Brain pericyte (primary cell): ENCODE measurements at places on chromosomes 7 and 10.

GRCh38 chr7:81068-81925 lies 111.1 kb upstream of the FAM20C start:
- DNase-seq: no peak

DNA sequence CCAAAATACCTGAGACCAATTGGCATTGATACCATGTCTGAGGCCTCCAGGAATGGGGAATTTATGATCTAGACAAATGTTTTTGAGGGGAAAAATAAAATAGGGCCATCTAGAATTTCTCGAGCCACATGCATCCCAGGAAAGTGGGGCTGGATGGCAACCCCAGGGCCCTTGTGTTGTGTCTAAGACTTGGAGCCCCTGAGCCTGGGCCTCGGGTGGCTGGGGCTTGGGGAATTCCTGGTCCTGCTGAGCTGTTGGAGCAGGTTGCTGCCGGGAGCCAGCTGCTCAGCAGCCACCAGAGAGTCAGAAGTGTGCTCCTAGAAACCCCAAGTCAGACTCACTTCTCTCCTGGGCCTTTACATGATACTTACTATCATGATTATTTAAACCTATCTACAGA lies 172.9 kb downstream of the WDR37 start:
- DNase-seq: no peak

DNA sequence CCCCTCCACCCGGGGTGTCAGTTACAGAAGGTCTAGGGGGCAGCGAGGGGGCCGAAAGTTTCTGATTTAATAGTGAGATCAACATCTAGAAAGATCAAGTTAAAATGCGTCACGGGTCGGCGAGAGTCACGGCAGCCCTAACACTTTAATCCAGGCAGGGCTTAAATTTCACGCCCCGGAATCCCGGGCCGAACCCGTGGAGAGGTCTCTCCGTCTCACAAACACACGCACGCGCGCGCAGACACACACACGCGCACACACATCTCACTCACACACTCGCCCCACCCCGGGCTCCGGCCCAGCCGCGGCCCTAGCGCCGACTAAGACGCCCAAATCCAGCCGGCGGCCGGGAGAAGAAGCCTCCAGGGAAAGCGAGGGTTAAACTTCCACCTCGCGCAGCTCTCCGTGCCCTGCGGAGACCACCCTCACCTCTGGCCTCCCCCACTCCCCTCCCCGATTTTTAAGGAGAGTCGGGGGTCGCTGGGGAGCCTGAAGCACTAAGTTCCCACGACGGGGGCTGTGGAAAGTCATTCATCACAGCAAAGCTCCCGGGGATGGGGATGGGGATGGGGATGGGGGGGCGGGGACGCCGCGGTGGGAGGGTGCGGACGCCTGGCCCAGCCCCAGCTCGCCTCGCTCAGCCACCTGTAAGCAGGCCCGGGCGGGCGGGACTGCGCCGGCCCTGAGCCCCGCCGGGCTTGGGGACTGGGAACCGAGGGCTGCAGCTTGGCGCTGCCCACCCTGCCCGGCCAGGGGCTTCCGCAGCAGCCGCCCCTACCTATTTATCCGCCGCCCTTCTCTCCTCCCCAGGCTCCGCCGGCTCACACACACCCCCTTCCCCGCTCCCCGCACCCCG lies 1.6 kb downstream of the PDGFA start:
- DNase-seq: no peak

DNA sequence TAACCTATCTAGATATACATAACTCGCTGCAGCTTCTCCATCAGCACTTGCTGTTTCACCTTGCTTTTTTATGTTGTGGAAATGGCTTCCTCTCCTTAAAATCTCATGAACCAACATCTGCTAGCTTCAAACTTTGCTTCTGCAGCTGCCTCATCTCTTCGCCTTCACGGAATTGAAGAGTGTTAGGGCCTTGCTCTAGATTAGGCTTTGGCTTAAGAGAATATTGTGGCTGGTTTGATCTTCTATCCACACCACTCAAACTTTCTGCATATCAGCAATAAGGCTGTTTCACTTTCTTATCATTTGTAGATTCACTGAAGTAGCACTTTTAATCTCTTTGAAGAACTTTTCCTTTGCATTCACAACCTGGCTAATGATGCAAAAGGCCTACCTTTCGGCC lies 49.2 kb upstream of the AGR3 start:
- no peak for DNase-seq

- no peak for DNase-seq
These were observed 9.7 kb downstream of the GET4 start for GRCh38 chr7:885893-886625.

GRCh38 chr7:114310345-114311110 lies 104.1 kb upstream of the FOXP2 start:
- no peak for DNase-seq

DNA sequence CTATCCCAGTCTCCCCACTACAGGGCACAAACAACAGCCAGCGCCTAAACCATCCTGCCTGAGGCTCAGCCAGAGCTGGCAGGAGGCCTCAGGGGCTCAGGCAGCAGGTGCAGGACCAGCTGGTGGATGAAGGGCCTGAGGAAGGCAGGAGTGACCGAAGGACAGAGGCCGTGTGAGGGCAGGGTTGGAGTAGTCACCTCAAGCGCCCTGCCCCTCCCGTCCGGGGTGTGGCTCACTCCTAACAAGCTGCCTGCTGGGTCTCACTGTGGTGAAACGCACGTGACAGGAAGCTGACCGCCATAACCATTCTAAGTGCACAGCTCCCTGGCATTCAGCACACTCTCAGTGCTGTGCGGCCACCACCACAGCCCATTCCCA lies 281.1 kb downstream of the ELFN1 start:
- DNase-seq: no peak

DNA sequence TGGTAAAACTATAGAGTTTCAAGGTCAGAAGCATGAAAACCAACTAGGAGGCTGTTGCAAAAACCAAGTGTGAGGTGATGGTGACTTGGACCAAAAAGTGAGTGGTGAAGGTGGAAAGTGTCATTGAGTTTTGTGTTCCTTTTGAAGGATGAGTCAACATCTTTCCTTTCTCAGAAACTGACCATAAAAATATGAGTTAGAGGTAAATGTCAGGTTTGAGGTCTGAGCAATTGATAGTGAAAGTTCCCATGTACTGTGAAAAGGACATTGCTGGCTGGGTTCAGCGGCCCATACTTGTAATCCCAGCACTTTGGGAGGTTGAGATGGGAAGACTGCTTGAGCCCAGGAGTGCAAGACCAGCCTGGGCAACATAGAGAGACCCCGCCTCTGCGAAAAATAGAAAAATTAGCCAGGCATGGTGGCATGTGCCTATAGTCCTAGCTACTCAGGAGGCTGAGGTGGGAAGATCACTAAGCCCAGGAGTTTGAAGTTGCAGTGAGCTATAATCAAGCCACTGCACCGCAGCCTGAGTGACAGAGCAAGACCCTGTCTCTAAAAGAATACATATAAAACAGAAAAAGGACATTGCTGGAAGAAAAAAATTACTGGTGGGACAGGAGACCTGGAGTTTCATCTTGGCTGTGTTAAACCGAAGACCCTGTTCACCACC lies 89.3 kb upstream of the ARID5B start:
- DNase-seq: no peak

- DNase-seq: no peak
These were observed 55.3 kb downstream of the TBATA start for GRCh38 chr10:70729763-70730357.

DNA sequence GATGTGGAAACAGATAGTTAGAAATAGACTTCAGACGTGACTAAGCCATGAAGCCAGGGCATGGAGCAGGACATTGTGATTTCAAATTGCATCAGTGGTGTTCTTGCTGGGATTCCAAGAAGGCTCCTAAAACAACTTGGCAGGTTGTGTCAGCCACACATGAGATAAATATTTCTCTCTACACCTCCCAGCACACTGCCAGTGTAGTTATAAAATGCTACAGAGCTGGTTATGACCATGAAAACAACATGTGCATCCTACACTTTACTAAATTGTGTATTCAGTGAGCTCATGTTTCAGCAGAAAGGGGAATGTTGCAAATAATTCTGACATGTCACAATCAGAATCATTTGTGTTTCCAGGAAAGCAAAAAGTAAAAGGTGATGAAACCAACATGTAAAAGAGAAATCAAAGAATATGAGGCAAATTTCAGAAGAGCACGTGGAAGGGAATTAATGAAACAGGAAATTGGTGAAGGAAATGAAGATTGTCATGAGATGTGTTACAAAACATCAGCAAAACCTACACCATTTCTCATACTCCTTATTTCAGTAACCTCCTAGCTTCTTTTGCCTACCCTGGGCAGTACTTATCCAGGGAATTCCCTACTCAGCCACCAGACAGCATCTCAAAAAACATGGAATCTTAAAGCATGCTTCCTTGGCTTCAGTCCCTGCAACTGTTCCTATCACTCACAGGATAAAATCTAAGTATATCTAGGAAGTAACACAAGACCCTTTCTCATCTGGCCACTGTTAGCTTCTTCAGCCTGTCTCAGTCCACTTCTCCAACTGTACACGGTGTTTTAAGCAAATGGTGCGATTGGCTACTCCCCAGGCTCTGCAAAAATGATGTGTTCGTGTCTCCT lies 5.8 kb upstream of the CYP3A7 start:
- DNase-seq: no peak

DNA sequence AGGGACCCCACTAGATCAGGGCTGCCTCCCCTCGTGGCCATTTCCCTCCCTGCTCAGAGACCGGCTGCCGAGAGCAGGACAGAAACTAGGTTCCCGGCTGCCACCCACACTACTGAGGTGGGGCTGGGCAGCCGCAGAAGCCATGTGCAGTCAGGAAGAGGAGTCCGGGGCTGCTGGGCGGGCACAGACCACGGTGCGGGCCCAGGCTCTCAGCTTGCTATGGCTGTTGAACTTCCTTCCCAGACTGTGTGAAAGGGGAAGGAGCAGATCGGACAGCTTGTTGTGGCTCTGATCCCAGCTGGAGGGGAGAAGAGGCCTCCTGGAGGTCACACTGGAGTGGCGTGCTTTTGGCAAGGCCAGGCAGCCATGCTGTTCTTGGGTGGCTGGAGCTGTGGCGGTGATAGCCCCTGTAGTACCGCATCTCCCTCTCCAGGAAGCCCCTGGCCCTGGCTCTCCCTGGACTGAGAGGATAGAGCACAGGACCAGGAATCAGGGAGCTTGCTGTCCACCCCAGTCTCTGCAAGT lies 56.8 kb downstream of the HK1 start:
- peak; percentile 50 for DNase-seq

GRCh38 chr10:29807163-29807806 lies 172.5 kb upstream of the SVIL start:
- no peak for DNase-seq

DNA sequence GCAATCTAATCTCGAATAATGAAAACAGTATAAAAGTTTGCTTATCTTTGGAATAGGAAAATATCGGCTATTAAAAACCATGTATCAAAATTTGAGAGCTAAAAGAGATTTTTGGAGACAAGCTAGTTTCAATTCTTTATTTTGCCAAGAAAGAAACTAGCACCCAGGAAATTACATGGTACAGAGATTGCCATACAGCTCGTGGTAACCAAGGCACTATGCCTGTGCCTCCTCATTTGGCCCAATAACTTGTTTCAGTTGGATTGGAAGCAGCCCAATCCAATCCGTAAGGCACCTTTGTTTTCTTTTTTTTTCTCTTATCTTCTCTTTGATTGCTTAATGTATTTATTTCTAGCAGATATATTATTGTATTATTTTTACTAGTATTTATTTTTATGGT lies 55.0 kb downstream of the GNAI1 start:
- no peak for DNase-seq

GRCh38 chr10:44977287-44978212 lies 1.1 kb downstream of the DEPP1 start:
- no peak for DNase-seq

GRCh38 chr7:139782932-139783331 lies 5.1 kb upstream of the HIPK2 start:
- DNase-seq: no peak

GRCh38 chr7:6279341-6279740 lies 6.9 kb upstream of the CYTH3 start:
- DNase-seq: no peak

GRCh38 chr7:55574051-55574717 lies 1.9 kb upstream of the VOPP1 start:
- no peak for DNase-seq

GRCh38 chr7:114657279-114657678 lies 242.7 kb downstream of the FOXP2 start:
- DNase-seq: no peak

DNA sequence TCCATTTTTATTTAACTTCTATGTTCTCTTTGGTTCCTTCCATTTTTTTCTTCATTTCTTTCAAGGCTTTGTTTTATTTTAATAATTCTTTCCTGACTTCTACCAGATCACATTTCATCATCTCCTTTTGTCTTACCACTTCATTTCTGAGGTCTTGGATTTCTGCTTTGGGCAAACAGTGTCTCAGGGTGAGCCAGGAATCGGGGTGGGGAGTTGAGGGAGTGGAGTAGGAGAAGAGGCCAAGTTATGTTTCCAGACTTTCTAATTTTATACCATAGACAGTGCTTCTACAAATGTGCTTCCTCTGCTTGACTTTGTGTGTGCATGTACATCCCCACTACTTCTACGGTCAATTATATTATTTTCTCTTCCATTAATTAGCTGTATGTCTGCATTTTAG lies 112.1 kb downstream of the PRKG1 start:
- no peak for DNase-seq

GRCh38 chr7:51081270-51081890 lies 235.2 kb downstream of the COBL start:
- no peak for DNase-seq

DNA sequence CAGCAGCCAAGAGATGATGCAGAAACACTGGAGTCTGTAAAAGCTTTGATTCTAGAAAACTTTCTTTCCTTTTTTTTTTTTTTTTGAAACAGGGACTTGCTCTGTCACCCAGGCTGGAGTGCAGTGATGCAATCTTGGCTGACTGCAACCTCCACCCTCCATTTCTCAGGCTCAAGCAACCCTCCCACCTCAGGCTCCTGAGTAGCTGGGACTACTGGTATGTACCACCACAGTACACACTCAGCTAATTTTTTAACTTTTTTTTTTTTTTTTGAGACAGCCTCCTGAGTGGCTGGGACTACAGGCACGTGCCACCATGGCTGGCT lies 17.0 kb upstream of the BAG3 start:
- DNase-seq: no peak

GRCh38 chr7:143487566-143487965 lies 9.9 kb downstream of the TAS2R41 start:
- DNase-seq: peak; percentile 8

GRCh38 chr10:2867788-2868299 lies 199.5 kb upstream of the PFKP start:
- no peak for DNase-seq

DNA sequence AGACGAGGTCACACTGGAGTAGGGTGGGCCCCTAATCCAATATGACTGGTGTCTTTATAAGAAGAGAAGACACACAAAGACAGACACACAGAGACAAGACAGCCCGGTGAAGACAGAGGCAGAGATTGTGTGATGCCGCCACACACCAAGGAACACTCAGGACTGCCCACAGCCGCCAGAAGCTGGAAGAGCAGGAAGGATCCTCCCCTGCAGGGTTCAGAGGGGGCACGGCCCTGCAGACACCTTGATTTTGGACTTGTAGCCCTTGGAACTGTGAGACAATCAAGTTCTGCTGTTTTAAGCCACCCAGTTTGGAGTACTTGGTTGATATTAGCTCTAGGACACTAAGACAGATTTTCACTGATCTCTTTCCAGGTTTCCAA lies 72.1 kb upstream of the NANOS1 start:
- no peak for DNase-seq
